Stimulated activated CD8-positive, alpha-beta memory T cell treated with anti-CD3 and anti-CD28 coated beads, Interleukin-4, amount 100 ng/mL, for 1 hour (primary cell): ENCODE measurements at places on chromosomes 5 and 9.

- no peak for DNase-seq
Observed at GRCh38 chr5:59709846-59710245, 183.7 kb downstream of the PDE4D start.

GRCh38 chr5:64864171-64864570 is 95.4 kb downstream of the CWC27 start:
- no peak for DNase-seq

GRCh38 chr5:95939465-95939864 is 22.2 kb downstream of the ELL2 start:
- DNase-seq = no peak

- no peak for DNase-seq
Observed at GRCh38 chr9:105296445-105296844, 52.0 kb downstream of the SLC44A1 start.

DNA sequence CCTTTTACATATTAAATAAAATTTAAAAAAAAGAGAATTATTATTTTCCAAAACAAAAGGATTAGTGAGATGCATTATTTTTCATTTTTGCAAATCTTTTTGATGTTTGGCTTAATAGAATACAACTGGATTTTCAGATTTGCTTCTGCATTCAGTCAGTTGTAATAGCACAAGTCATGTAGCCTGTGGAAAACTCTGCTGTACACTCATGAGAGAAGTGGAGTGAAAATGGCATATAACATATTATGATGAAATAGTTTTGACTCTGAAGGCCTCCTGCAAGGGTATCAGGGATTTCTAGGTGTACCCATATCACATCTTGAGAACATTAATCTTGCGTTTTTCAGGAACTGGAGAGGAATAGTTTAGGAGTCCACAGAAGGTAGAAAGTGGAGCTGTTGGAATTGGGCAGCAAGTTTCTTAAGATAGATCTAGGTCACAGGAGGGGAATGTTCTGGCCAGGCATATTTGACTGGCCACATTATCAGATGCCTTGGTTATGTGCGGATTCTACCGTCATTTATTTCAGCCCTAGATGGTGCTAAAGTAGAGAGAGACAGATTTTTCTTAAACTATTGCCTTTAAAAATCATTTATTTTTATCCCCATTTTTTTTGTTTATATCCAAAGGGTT is 16.4 kb downstream of the LNPEP start:
- no peak for DNase-seq

- DNase-seq = no peak
Observed at GRCh38 chr5:141881886-141882285, 3.7 kb upstream of the PCDH1 start.

- DNase-seq = no peak
Observed at GRCh38 chr5:112475747-112476365, 56.8 kb upstream of the EPB41L4A start.

- DNase-seq = no peak
Observed at GRCh38 chr9:25990376-25990775, 312.1 kb upstream of the TUSC1 start.

DNA sequence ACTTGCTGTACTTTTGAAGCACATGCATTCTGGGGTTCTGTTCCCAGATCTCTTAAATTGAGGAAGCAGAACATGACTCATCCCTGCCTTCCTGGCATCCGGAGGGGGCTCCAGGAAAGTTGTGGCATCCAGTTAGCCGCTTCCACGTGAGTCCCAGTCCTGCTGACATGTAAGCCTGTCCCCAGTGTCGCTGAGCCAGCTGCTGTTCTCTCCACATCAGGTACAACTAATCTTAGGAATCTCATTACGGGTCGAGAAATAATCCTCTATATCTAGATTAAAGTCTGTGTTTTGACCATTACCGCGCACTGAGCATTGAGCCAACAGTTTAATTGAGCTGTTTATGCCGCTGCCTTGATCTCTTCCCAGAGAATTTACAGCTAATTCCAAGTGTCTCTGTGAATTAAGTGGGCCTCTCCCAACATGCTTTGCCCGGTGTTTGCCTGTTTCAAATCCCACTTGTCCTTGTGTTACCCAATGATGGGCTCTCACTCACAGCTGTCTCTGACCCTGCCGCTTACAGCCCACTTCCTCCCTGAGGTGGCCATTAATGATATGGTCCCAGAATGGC is 10.5 kb upstream of the SHB start:
- no peak for DNase-seq

DNA sequence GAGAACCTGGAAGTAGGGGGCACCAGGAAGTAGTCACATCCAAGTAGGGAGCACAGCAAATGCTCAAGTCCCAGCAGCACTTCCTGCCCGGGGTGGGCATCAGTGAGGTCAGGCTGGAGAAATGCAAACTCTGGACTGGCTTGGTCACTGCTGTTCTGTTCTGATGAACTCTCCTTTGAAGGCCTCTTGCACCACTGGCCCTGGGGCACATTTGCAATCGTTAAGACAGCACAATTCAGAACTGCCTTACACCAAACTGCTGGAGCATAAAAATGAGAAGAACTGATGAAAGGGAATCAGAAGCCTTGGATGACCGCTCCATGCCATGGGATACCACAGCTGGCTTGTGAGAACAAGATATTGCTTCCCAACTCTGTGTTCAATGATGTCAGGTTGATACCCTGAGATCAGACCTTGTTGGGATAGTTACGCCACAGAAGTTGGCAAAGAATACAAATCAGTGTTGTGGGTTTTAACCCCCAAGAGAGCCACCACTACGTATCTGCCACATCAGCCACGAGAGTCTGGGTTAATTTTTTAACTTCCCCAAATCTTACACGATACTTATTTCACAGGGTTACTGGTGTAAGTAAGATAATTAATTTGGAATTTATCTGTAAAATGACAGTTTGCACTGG is 42.3 kb upstream of the ZSWIM6 start:
- no peak for DNase-seq

DNA sequence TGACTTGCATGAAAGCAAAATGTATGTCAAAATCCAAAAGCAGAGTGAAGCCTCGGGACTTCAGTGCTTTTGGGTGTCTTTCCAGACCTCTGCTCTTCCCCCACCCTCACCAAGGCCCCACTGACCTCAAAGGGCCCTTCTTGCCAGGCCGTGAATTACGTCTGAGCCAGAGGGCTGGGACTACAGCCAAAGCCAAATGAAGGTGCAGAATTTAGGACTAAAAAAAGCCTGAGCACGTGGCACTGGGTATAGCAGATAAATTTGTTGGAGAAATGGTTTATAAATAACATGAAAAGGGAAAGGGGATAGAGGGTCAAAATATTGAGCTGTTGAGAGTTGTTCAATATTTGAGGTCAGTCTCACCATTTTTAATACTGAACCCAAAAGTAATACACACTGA is 163.4 kb downstream of the GHR start:
- no peak for DNase-seq

DNA sequence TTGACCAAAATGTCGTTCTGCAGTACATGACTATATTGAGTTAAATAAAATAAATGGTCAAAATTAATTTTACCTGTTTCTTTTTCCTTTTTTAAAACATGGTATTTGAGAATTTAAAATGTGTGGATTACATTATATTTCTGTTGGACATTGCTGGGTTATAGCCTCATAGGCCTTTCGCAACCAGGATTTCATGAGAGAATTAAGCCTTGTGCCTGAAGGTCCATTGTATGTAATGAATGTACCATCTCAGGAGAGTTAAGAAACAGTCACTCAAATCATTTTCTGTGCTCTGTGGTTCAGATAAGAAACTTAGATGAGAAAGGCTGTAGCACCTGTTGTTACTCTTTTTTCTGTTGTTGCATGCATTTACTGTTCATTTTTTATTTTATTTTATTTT is 103.5 kb downstream of the ANGPTL2 start:
- no peak for DNase-seq

- no peak for DNase-seq
Observed at GRCh38 chr5:4005335-4005734, 409.7 kb downstream of the IRX1 start.

- no peak for DNase-seq
Observed at GRCh38 chr9:89418882-89419640, 78.9 kb downstream of the SEMA4D start.

- no peak for DNase-seq
Observed at GRCh38 chr9:18479405-18479804, 5.5 kb downstream of the ADAMTSL1 start.

DNA sequence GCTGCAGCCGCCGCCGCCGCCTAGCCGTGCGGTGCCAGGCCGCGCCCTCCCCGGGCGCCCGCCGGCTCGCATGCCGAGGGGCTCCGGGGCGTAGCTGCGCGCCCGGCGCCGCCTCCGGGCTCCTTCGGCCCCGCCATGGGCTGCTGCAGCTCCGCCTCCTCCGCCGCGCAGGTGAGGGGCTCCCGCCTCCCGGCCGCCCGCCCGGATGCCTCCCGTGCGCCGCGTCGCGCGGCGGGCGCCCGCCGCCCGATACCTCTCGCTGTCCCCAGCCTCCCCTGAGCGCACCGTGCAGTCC is 230 bp downstream of the SLC44A1 start:
- no peak for DNase-seq

DNA sequence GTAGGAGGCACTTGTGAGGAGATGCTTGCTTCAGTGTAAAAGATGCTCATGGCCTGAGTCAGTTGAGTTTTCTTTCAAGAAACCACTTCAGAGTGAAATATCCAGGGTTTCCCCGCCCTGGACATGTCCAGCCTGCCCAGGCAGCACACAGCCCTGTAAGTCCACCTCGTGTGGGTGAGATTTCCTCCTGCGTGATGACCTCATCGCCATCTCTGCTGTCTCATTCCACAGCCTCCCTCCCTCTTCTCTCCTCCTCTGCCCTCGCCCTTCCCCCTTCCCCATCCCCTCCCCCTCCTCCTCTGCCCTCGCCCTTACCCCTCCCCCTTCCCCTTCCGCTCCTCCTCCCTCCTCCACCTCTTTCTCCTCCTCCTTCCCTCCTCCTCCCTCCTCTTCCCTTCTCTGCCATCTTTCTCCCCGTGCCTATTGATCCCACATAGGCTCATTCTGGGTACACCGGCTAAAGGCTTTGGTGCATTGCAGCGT is 34.0 kb upstream of the NCS1 start:
- no peak for DNase-seq

DNA sequence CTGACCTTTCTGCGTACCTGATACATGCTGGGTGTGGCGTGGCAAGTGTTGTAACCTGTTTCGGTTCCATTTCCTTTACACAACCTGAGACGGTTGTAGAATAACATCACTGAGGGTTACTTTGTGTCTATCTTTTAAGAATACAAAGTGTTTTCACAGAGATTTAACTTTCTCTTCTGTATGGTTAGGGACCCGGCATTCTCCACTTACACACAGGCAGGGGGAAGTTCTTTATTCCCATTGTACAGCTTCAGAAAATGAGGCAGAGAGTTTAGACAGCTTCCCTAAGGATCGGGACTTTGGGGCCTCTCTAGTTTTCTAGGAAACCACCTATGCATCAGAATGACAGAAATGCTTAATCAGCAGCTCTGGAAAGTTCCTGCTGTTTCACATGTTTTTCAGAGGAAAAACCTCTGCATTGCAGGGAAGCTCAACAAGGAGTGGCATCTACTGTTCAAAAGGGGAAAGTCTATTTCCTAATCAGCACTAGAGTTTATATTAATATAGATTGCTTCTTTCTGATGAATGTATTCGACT is 41.3 kb downstream of the CAST start:
- no peak for DNase-seq

DNA sequence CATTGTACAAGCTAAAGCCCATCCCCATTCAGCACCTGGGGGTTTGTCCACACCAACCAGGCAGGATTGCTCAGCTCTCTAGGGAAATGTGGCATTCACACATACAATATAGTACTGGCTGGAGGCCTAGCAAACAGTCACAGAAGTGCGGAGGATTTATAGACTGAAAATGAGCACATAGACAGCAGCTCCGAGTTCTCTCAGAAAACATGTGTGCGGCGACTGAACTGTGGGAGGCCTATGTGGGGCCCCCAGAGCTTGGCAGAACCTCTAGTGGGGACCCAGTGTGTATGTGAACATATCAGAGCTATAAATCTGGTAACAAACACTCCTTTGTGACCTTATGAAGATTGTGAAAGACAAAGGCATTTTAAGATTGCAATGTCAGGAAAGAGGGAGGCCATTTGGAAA is 431.1 kb downstream of the DTWD2 start:
- no peak for DNase-seq

DNA sequence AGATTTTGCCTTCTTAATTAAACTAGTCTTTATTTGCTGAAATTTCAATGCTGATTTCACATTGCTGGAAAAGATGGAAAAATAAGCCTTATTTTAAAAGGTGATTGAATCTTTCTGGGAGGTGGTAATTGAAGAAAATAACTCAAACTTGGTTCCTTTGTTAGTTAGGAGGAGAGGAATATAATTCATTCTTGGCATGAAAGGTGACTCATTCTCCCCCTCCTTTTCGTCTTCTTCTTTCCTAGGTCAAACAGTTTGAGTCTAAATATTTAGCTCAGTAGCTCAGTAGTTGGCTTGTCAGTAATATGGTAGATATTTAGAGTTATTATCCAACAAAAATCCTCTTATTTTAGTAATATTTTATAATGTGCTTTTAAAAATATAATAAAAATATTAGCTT is 353.9 kb upstream of the MEF2C start:
- DNase-seq = no peak

- DNase-seq = peak; percentile 66
Observed at GRCh38 chr5:134101686-134102439, 12.6 kb upstream of the TCF7 start.

- DNase-seq = no peak
Observed at GRCh38 chr5:74310386-74310785, 330.1 kb downstream of the ENC1 start.

DNA sequence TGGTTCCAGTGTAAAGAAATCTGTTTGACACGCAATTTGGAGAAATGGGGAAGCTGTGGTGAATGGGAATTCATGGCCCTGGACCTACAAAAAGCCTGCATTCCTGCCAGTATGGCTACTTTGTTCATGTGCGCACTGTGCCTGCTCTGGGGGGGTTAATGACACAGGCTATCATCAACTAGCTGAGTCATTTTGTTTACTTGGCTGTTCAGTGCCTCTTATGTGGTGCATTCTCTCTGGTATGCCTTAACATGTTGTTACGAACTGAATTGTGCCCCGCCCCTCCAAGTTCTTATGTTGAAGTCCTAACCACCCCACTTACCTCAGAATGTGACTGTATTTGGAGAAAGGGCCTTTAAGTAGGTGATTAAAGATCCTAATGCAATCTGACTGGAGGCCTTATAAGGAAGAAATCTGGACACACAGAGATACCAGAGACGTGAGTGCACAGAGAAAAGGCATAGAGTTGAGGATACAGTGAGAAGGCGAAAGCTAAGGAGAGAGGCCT is 20.4 kb upstream of the UBAP1 start:
- no peak for DNase-seq

DNA sequence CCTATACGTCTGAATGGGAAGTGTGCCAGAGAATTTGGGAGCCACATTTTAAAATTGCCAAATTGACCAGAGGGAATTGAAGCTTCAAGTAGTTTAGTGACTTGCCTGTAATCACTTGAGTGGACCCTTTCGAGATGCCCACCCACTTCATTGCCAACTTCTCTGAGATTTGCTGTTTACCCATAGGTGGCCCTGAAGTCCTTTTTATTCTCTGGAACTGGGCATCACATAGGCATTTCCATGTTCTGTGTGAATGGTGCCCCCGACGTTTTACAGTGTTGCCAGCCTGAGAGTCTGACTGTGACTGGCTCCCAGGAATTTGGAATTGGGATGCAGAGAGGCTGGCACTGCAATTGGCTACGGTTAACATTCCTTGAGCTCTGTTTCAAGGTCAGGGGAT is 158.6 kb downstream of the SEMA6A start:
- DNase-seq = no peak
